ENCODE measurements at places on chromosomes 11 and 22. TPM values are rescaled to one million over a fixed set of nuclear protein-coding genes. Genes with fewer than 3 reads are reported as not detected.

The RAB3IL1 gene
- total RNA-seq = 0.31 TPM

The PIK3C2A gene
- 51.4 TPM for total RNA-seq

The SYT7 gene
- 4.5 TPM for total RNA-seq

The ALG8 gene
- 46.8 TPM for total RNA-seq

The VPREB1 gene
- total RNA-seq = not detected

The LINC01488 gene
- total RNA-seq = not detected

The ADM2 gene
- total RNA-seq = 0.95 TPM

The SELENOM gene
- 5.7 TPM for total RNA-seq

The SCGB1A1 gene
- total RNA-seq = not detected
